ENCODE measurements at places on chromosomes 1 and 21.

- DNase-seq: no peak
Measured at GRCh38 chr1:82321794-82322193, 521.1 kb downstream of the ADGRL2 start.

- no peak for DNase-seq
Measured at GRCh38 chr1:229432905-229433304, 989 bp downstream of the ACTA1 start.

- no peak for DNase-seq
Measured at GRCh38 chr21:22409571-22409970, 1411.4 kb downstream of the NCAM2 start.

- DNase-seq: no peak
Measured at GRCh38 chr1:228180271-228180958, 14.8 kb downstream of the IBA57 start.

DNA sequence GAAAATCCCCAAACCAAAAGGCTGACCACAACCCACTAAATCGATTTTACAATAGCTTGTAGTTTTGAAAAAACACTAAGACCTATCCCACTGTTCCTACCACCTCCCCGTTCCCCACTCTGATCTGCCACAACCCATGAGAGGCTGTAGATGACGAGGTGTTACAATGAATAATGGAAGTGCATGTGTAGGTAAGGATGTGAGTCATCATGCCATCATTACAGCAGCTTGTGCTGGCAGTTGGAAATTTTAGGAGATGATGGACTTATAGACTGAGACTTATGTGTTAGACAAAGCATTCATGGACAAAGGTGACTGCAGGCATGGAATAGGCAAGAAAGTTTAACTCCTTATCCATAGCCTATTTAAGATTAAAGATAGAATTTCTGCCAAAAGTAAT, 184.7 kb upstream of the CACYBP start:
- DNase-seq: no peak

- no peak for DNase-seq
Measured at GRCh38 chr1:195238313-195238712, 1369.9 kb downstream of the KCNT2 start.

DNA sequence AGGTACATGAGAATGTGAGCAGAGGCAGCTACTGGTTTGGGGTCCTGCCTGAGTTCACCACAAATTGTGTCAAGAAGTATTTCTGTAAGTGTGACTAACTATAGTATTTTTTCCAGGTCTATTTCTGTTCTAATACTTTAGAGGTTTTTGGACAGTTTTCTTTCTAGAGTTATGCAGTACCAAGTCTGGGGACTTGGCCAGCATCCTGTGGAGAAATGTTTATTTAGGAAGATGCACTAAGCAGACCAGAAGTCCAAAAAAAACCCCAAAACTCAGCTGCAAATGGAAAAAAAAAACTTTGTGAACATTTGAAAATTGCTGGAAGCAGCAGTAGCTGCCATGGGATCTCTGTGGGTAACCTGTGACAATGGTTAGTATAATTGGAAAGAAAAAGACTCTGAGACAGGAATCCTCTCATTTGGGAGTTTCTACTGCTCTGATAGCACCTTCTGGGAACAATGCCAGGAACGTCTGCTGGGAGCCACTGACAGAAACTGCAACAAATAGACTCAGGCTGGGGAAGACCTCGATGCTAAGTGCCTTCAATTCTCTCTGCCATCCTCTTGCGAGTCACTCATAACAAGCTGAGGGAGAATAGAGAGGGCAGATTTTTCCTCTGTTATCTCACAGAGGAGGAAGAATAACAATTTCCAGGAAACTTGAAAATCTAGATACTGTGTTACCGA, 37.6 kb downstream of the OR10R2 start:
- DNase-seq: no peak

All from activated naive CD4-positive, alpha-beta T cell (primary cell).